ENCODE measurements at places on chromosomes 1 and 21.

GRCh38 chr1:89538361-89538760, 13.7 kb downstream of the LRRC8B start:
- DNase-seq: no peak

- DNase-seq: no peak
Observed at GRCh38 chr1:173802961-173803360, 21.5 kb upstream of the DARS2 start.

DNA sequence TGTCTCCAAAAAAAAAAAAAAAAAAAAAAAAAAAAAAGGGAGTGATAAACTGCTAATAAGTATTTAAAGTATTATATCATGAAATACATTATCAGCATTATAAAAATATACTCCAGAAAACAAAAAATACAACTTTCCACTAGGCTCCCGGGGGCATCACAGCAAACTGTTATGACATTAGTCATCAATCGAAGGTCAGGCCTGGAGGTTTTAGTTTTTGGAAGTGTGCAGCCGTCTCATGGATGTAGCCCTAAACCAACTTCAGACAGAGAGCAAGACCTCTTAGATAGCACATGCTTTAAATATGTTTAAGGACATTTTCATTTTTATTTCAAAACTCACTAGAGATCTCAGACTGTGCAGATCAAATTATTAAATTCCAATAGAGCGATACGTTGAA, 106.3 kb downstream of the RERE start:
- DNase-seq: no peak

GRCh38 chr1:55338448-55338820, 123.3 kb upstream of the USP24 start:
- DNase-seq: no peak

DNA sequence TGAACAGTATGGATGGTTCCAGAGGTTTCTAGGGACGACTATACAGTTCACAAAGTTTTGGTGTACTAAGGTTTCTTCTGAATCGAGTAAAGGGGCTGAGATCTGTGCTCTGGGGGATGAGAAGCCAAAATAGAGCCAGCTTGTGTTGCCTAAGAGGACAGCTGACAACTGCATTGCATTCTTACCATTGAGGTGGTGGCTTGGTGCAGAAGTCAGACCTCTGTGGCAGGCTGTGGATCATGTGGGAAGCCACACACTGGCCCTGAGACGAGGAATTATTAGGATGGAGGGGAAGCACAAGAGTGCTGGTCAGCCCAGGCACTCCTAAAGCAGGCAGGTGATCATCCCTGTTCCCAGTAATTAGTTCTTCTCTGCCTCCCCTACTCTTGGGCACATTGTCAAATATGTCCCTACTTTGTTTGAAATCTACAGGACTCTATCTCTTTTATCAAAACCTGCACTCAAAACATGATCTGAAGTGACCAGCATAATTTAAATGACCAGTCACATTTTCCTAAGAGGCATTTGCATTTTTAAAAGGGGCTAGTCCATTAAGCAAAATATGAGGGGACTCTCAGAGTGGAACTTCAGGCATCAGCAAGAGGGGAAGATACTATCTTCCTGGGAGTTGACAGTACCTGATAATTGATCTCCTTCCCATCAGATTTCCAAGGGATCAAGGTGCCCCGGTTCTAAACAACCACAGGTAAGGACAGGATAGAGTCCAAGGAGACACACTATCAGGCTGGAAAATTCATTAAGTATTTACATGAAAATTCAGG, at the start of gene FCRLB:
TSS of gene FCRLB (plus strand) at position 589 of the 782 bp plus-strand sequence. CDS start 1,129 bp downstream, outside the sequence.
- DNase-seq: no peak

- DNase-seq: no peak
Observed at GRCh38 chr1:4657960-4658541, 3.6 kb downstream of the AJAP1 start.

DNA sequence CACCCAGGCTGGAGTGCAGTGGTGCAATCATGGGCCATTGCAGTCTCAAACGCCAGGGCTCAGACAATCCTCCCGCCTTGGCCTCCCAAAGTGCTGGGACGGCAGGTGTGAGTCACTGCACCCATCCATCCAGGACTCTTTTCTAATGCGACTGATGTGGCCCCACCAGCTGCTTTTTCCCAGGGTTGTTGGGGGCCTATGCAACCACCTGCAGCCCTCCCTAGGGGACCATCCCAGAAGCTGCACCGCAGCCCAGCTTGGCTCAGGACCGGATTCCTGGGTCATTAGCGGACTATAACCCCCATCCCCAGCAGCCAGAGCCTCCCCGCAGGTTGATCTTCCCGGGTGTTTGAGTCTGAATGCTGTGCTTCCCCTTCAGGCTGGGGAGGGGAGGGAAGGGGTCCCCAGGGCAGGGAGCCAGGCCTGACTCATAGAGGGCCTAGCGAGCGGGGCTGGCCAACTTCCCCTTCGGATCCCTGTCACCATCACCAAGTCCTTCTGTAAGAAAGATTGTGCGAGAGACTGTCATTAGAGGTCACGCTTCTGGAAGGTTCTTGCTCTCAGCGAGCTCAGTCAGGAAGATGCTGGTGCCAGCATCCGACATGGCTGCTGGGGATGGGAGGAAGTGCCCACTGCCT, 108.7 kb upstream of the ACTRT2 start:
- DNase-seq: no peak

DNA sequence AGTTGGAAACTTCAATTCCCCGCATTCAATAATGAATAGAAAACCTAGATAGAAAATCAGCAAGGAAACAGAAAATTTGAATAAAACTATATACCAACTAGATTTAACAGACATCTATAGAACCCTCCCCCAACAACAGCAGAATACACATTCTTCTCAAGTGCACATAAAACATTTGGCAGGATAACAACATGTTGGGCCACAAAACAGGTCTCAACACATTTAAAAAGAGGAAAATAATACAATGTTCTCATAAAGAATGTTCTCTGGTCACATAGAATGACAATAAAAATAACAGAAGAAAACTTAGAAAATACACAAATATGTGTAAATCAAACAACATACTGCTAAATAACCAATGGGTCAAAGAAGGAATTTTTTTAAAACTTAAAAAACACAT, 24.9 kb downstream of the ITGB3BP start:
- DNase-seq: no peak

GRCh38 chr1:11531314-11531870, 52.4 kb downstream of the DISP3 start:
- DNase-seq: no peak

DNA sequence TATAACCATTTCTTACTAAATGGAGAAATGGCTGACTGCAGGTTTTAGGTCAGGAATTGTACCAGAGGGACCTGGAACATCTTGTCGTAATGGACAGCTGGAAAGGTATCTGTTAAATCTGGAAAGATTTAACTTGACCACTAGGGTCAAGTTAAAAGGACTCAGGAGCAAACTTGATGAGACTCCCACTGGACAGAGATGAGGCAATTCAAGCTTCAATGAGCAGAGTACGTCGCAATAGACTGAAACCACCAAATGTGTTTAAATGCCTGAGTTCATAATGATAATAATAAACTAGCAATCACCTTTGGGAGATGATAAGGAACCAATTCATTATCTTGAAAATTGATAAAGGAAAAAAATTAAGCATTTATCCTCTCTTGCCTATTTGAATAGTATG, 8.7 kb downstream of the IFNLR1 start:
- no peak for DNase-seq

DNA sequence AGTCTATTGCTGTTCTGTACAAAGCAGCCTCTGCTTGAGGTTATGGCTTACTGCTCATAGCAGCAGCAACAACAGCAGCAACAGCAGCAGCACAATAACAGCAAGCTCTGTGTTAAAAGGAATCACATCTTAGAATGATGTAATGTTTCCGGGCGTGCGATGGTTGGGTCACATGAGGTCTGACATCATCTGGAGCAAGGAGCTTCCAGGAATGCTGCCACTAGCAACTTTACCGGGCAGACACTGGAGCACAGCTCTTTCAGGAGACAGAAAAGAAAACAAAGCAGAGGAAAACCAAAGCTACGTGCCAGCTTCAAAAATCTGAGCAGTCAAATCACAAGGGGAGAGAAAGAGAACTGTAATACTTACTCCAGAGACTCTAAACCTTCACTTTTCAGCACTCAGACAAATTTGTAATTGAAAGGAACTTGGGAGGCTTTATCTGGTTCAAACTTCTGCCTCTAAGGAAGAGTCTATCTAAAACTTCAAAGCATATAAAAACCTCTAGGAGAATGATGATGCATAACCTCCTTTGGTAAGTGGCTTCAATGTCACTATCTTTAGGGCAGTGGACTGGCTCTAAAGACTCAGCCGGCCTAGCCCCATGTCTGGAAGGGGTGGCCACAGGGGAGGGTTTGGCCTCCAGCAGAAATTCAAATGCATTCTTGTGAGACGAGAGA, 28.3 kb upstream of the RAB3GAP2 start:
- DNase-seq: no peak

- no peak for DNase-seq
Observed at GRCh38 chr1:240503036-240503435, 108.9 kb downstream of the GREM2 start.

DNA sequence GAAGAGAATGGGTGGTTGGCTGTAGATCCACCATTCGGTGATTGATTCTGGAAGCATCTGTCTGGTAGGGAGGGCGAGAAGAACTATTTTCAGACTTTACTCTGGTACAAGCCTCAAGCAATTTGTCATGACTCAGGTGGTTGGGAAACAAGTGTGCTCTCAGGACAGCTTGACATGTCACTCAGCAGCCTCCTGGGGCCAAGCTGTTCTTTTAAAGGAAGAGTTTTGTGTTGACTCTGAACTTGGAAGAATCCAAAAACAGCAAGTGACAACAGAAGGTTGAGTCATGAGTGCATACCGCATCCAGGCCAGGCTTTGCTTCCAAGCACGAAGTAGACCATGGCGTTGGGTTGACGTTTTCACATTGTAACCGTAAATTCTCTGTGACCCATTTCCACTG, 65.9 kb downstream of the CLIC6 start:
- no peak for DNase-seq

DNA sequence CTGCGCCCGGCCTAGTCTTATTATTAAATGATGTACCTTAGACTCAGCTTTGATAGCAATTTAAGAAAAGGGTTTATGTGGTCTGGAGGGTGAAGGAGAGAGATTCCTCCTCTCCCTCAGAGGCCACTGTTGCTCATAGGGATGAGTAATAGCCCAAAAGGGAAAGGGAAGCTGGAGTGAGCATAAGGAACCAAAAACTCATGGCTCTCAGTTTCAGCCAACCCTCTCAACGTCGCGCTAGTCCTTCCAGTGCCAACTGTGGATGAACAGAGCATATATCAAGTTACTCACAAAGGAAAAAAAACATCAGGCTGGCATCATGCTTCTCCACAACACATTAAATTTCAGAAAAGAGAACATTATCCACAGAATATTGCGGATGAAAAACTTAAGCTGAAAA, 8.3 kb upstream of the GPR89B start:
- DNase-seq: no peak

DNA sequence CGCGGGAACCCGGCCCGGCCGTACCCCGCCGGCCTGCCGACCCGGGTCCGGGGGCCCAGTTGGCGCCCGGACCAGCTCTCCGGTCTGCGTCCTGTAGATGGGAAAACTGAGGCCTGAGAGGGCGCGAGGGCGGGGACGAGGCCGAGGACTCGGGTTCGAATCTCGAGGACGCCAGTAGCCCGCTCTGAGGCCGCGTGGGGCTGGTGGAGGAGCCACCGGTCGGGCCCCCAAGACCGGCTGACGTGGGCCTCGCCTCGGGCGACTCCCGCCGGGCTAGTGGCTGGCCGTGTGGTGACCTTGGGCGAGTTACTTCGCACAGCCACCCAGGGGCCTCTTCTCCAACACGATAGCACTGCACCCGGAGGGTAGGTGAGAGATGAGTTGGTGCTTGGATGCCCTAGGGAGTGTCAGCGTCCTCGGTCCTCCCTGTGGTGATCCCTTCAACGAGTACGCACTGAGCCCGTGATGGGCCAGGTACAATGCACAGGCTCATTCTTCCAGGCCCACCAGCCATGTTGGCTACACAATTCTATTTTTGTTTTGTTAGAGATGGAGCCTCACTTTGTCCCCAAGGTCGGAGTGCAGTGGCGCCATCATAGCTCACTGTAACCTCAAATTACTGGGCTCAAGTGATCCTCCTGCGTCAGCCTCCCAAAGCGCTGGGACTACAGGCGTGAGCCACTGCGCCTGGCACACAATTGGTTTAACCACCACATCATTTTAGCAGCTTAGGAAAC, 404 bp upstream of the SCMH1 start:
- no peak for DNase-seq

GRCh38 chr1:211101481-211101880, 32.5 kb downstream of the KCNH1 start:
- no peak for DNase-seq

- DNase-seq: no peak
Observed at GRCh38 chr1:243596431-243597062, 253.5 kb downstream of the AKT3 start.

DNA sequence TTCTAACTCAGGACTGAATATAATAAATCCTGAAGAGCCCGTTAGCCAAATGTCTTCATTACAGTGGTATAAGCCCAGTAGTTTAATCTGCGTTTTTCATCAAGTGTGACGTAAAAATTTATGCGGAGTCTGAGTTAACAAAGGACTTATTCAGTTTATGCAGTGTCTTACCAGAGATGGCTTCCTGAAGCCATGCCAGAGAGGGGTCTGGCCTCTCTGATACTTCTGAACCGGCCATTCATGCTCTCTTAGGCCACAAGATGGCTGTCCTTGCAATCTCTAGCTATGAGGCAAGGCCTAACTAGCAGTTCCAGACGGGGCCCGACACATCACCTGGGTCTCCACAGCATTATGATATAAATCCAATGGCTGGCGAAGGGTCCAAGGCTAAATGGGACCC, 101.4 kb downstream of the TEX35 start:
- no peak for DNase-seq

DNA sequence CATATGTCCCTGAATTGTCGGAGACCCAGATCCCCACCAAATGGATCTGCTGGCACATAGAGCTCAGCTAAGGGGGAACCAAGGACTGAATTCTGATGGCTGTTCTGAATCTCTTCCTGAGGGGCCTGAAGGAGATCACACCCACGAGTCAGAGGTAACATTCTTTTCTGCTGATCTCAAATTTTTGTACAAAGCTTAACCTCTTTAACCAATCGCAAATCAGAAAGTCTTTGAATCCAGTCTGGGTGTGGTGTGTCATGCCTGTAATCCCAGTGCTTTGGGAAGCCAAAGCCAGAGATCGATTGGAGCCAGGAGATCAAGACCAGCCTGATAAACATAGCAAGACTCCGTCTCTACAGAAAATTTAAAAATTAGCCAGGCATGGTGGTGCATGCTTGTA, 62.8 kb upstream of the PRRC2C start:
- DNase-seq: no peak

GRCh38 chr1:1219341-1219740, 5.4 kb upstream of the TNFRSF4 start:
- DNase-seq: no peak

All from stimulated activated CD8-positive, alpha-beta memory T cell treated with anti-CD3 and anti-CD28 coated beads, Interleukin-15, amount 100 ng/mL, for 24 hours (primary cell).